ENCODE measurements at places on chromosomes 6 and 20.
A peak's percentile ranks its signal among the peaks of the same experiment; 100 is the strongest.

DNA sequence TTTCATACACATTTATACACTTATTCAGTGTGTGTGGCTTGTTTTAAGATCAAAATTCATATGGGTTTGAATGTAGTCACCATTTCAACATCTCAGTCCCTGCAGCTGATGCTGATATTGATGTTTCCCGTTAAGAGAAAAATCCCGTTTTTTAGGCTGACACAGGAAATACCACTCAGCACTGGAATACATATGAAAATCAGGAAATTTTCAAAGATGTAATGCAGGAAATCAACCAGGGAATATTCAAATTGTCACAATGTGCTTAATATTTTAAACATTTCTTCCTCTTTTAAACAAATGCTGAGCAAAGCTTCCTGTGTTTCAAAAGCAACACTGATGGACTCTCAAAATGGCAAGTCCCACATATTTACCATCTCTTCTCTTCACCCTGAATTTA, 94.5 kb upstream of the MARCKS start:
- no peak for DNase-seq

DNA sequence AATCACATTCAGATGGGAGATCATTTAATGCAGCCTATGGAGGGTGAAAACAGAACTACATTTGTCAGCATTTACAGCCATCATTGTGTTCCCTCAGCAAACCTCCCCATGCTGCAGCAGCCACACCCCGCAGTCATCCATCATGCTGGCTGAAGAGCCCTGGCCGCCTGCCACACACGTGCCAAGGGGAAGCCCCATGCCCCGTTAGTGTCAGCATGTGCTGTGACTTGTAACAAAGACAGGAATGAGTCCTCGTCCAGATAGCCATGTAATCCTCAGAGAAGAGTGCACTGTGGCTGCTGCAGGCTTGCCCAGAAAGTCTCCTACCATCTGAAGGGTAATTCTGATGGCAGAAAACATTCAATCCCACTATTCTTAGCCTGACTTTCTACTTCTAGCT, 1097.8 kb downstream of the KIF16B start:
- no peak for DNase-seq

DNA sequence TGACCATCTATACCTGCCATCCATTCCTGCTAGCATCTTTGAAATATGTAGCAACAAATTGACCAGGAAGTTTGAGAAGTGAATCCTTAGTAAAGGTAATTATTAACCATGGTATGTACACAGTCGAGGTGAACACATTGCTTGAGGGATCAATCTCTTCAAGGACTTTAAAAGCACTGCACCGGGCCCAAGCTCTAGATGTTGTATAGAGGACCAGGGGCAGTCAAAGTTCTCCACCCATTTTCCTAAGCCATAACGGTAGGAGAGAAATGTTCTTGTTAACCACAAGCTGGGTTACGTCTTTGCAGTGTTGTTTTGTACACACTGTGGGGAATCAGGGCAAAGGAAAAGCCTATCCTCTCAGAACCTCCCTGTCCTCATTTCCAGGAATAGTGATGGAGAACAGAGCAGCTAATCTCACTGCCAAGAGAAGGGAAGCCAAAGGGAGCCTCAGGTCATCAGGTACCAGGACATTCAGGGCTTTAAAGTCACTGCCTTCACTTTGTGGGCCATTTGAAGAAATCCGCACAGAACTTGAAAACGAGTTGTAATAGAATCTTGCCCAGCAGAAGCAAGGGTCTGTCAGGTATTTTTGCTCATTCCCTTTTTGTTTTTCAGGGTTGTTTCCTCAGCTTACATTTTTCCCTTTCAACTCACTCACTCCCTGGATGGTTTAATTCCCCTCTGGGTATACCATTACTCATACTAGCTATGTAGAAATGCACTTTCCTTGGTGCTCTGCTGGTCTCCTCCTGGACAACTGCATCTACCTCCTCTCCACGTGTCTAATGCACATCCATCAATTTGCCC, 5.3 kb upstream of the PM20D2 start:
- DNase-seq = no peak

GRCh38 chr20:23138226-23138625, 52.1 kb upstream of the CD93 start:
- no peak for DNase-seq

DNA sequence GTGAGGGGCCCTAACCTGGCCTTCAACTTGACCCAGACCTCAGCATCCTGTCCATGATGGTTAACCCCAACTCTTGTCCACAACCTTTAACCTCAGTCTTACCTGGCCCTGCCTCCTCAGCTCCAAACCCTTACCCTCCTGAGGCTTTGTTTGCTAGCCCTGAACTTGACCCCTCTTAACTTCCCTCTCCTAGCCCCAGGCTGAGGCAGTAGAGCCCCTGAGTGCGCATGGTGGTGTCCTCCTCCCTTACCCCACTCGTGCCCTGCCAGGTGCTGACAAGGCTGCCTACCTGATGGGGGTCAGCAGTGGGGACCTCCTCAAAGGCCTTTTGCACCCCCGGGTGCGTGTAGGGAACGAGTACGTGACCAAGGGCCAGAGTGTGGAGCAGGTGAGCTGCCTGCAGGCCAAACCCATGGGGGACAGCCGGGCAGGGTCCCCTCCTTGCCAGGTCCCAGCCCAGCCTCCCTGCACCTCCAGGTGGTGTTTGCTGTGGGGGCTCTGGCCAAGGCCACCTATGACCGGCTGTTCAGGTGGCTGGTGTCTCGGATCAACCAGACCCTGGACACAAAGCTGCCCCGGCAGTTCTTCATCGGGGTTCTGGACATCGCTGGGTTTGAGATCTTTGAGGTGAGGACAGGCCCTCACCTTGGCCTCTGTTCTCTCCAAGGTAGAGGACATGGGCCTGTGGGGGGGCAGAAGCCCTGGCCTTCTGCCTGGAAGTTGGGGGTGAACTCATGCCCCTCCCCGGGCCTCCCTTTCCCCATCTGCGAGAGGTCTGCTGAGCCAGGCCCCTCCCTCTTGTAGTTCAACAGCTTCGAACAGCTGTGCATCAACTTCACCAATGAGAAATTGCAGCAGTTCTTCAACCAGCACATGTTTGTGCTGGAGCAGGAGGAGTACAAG, 31.9 kb downstream of the MYH7B start:
- DNase-seq = no peak

DNA sequence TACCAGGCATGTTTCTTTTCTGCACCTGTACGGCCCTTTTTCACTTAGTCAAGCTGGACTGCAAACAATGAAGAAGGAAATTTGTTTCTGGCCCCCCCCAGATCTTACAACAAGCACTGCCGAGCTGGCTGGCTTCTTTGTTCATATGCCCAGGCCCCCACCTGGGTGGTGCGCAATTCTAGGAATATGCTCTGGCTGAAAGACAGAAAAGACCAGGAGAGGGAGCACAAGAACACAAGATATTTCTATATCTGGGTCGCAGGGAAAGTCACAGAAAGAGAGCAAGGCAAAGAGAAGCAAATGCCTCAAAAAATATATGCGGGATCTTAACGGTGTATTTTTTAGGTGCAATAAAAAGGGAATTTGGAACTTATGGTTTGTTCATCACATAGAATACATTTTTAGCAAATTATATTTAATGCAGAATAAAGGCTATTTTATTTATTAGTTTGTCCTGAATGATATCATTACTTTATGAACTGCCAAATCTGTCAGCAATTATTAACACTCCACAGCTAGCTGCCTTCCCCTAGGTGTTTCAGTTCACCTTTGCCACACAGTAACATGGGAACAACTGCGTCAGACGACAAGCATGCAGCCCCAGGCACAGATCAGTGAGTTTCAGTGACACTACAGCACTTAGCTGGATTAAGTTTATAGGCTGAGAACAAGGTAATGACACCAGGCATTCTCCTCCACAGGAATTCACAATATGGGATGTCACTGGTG, 76.5 kb downstream of the GJA10 start:
- DNase-seq = peak; percentile 34

GRCh38 chr6:121666814-121667213, 231.4 kb downstream of the GJA1 start:
- no peak for DNase-seq

- no peak for DNase-seq
Measured at GRCh38 chr20:16758454-16759180, 10.5 kb downstream of the OTOR start.

GRCh38 chr6:45923831-45924391, 91.7 kb downstream of the CLIC5 start:
- no peak for DNase-seq

- DNase-seq = no peak
Measured at GRCh38 chr6:152372945-152373344, 264.2 kb downstream of the SYNE1 start.

DNA sequence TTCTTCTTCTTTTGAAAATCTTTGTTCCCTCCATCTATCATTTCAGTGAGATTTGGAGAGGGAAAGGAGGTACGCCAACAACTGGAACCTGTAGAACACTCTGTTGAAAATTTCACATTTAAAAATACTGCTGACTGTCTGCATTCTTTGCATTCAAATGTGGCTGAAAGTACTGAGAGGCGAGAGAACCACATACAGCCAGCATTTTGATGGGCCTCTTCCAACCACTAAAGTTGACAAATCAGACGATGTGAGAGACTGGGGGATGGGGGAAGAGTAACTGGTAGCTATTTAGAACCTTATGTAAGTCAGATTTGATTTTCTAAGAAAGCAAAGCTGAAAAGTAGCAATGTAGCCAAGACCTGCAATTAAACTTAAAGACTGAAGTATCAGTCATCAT, 77.5 kb downstream of the FKBP5 start:
- peak; percentile 71 for DNase-seq

DNA sequence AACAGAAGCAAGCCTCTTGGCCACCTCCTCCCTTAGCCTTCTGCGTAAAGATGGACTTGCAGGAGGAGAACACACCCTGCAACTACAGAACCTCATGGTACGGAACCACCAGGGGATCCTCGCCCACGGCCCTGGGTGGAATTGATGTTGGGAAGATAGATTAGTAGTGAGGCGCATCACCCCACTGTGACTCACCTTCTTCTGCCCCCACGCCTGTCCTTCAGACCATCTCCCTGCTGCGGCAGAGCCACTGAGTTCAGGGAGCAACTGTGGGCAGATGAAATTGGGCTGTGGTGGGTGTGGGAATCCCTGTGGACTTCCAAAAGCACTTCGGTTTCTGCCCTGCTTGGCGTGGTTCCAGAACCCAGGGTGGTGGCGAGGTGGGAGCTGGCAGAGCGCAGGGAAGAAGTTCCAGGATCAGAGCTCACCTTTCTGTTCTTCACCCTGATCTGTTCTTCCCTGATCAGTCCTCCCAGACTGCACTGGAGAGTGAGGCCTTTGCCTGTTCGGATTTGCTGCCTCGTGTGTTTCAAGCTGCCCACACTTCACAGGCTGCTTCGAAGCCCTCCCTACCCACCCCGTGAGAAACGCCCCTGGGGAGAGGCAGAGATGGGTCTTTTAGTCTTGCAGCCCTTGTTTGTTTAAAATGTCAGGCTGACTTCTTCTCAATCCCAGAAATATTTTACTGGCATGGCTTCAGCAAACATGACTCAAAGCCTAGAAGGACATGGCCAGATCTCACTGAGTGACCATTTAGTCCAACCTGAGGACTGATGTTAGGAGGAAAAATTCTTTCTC, 92.8 kb upstream of the MLN start:
- DNase-seq = no peak

- no peak for DNase-seq
Measured at GRCh38 chr6:156822747-156823206, 45.6 kb downstream of the ARID1B start.

- no peak for DNase-seq
Measured at GRCh38 chr6:28135393-28135792, 6.3 kb upstream of the ZKSCAN8 start.

GRCh38 chr6:16109659-16110305, 19.1 kb upstream of the MYLIP start:
- no peak for DNase-seq

- DNase-seq = peak; percentile 11
Measured at GRCh38 chr20:15708984-15709598, 864.2 kb downstream of the KIF16B start.

DNA sequence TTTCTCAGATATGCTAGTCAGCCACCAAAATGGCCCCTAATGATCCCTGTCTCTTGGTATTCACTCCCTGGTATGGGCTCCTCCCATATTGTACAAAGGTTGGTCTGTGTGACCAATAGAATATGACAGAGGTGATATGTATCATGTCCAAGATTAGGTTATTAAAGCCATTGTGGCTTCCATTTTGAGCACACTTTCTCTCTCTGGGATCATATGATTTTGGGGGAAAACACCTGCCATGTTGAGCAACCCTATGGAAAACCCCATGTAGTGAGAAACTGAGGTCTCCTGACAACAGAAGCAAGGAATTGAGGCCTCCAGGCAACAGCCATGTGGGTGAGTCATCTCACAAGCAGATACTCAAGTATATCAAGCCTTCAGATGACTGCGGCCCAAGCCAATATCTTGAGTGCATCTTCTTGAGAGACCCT, 7.1 kb upstream of the ZNF318 start:
- DNase-seq = no peak

GRCh38 chr20:59752704-59753460, 148.5 kb downstream of the PHACTR3 start:
- DNase-seq = no peak

DNA sequence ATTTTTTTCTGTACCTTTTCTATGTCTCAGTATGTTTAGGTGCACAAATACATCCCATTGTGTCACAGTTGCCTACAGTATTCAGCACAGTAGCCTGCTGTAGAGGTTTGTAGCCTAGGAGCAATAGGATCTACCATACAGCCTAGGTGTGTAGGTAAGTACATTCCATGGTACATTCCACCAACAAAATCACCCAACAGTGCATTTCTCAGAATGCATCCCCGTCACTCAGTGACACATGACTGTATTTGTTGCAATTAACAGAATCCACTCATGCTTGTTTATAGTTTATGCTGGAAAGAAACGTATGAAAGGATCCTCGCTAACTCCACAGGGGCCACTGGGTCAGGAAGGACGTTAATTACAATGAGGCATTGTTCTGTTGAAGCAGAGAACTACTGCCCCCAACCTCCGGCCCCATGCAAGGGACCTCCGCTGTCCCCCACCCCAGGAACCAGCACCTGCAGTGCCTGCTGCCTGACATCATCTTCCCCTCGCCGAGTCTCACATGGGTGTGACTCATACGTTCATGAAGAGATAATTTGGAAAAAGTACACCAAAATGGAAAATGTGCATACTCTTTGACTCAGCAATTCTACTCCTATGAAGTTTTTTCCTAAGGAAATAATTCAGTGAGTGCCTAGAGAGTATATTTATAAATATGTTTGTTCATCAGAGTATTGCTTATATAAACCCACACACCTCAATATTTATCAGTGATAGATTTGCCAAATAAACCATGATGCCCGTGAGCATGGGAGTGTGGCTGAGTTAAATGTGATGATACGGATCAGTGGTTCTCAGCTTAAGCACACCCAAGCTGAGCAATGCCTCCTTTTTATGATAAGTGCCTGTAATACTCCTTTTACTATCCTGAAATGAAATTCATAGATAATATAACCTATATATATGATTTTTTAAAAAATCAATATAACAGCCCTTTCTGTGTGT, 156.4 kb upstream of the ECI2 start:
- no peak for DNase-seq

- no peak for DNase-seq
Measured at GRCh38 chr6:141728330-141728729, 404.4 kb upstream of the GJE1 start.

GRCh38 chr6:77092971-77093370, 370.3 kb downstream of the HTR1B start:
- DNase-seq = no peak
